Thyroid gland (tissue), 4 donors: ENCODE measurements at places on chromosomes 3 and 15. TPM values are rescaled to one million over a fixed set of nuclear protein-coding genes. Genes with fewer than 3 reads are reported as not detected.

Gene GJD2
- not detected for total RNA-seq

DNA sequence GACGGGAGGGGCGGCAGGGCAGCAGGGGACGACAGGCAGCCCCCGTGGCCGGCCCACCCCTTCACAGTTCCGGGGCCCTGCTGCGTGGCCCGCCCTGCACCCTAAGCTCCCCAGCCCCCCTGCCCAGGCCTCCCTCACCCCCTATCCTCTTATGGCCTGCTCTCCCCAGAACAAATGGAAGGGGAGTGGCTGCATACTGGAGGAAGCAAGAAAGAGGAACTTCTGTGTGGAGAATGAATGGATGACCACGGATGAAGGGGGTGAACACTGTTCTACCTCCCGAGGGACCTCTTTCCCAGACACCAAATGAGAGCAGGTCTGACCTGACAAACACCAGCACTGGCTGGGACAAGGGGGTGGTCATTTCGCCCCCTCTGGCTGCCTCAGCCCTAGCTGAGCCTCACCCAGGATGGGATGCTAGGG, 25.0 kb downstream of the SEC61A1 start:
- no peak overlapping the region for H3K27ac ChIP-seq
- H3K4me1 ChIP-seq, result peaks cover 29% of the 10 kb centered on the region
- no peak for DNase-seq
- H3K4me3 ChIP-seq, result no peak overlapping the region
- H3K36me3 ChIP-seq, result peaks cover 6% of the 10 kb centered on the region
- no peaks in the 10 kb centered on the region for H3K27me3 ChIP-seq

Gene INTS14
- total RNA-seq, result 56.1 TPM

Gene CHRFAM7A
- 32.4 TPM for total RNA-seq

Gene ANKUB1
- total RNA-seq, result not detected

- DNase-seq, result no peak
- H3K4me1 ChIP-seq, result no peaks in the 10 kb centered on the region
- no peak overlapping the region for H3K27ac ChIP-seq
- H3K27me3 ChIP-seq, result no peaks in the 10 kb centered on the region
Measured at GRCh38 chr15:69190504-69190903, 30.1 kb downstream of the GLCE start.

- H3K27me3 ChIP-seq, result no peaks in the 10 kb centered on the region
- H3K4me1 ChIP-seq, result no peaks in the 10 kb centered on the region
- no peak overlapping the region for H3K4me3 ChIP-seq
- H3K36me3 ChIP-seq, result no peaks in the 10 kb centered on the region
- DNase-seq, result no peak
- no peak overlapping the region for H3K27ac ChIP-seq
Measured at GRCh38 chr3:155303540-155304097, 10.1 kb upstream of the STRIT1 start.

Gene ADAMTS7
- 0.68 TPM for total RNA-seq

GRCh38 chr3:146547235-146547835, 2.9 kb upstream of the PLSCR1 start:
- H3K27ac ChIP-seq, result no peak overlapping the region
- no peaks in the 10 kb centered on the region for H3K4me1 ChIP-seq
- H3K36me3 ChIP-seq, result no peaks in the 10 kb centered on the region
- no peaks in the 10 kb centered on the region for H3K27me3 ChIP-seq
- DNase-seq, result no peak
- no peak overlapping the region for H3K4me3 ChIP-seq

DNA sequence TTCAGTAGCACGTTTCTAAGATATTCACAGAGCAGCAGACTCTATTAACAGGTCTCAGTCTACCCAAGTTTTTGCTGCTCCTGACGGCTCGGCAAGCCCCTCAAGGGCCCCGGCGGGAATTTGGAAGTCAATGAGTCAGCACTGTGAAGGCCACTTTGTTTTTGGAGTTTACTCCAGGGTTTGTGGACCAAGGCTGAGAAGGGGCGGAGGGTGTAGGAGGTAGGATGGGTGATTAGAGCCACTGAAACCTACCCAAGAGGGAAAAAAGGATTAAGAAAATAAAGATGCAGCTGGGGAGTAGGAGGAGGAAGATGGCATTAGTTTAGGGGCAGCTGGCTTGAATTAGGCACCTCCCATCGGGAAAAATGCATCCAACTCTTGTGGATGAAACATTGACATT, 87.6 kb downstream of the BDH1 start:
- no peak overlapping the region for H3K4me3 ChIP-seq
- DNase-seq, result no peak
- H3K36me3 ChIP-seq, result no peaks in the 10 kb centered on the region
- H3K4me1 ChIP-seq, result peaks cover 8% of the 10 kb centered on the region
- no peaks in the 10 kb centered on the region for H3K27me3 ChIP-seq
- H3K27ac ChIP-seq, result no peak overlapping the region

- no peaks in the 10 kb centered on the region for H3K27me3 ChIP-seq
- H3K4me1 ChIP-seq, result no peaks in the 10 kb centered on the region
- no peak overlapping the region for H3K4me3 ChIP-seq
- H3K27ac ChIP-seq, result no peak overlapping the region
Measured at GRCh38 chr3:54713455-54713854, 214.4 kb downstream of the LRTM1 start.

Gene PPM1M
- total RNA-seq, result 18.0 TPM

GRCh38 chr3:197961582-197961945, 1.5 kb downstream of the LMLN start:
- H3K27me3 ChIP-seq, result no peaks in the 10 kb centered on the region
- no peak for DNase-seq
- no peak overlapping the region for H3K27ac ChIP-seq
